ENCODE measurements at places on chromosomes 5 and 9.

DNA sequence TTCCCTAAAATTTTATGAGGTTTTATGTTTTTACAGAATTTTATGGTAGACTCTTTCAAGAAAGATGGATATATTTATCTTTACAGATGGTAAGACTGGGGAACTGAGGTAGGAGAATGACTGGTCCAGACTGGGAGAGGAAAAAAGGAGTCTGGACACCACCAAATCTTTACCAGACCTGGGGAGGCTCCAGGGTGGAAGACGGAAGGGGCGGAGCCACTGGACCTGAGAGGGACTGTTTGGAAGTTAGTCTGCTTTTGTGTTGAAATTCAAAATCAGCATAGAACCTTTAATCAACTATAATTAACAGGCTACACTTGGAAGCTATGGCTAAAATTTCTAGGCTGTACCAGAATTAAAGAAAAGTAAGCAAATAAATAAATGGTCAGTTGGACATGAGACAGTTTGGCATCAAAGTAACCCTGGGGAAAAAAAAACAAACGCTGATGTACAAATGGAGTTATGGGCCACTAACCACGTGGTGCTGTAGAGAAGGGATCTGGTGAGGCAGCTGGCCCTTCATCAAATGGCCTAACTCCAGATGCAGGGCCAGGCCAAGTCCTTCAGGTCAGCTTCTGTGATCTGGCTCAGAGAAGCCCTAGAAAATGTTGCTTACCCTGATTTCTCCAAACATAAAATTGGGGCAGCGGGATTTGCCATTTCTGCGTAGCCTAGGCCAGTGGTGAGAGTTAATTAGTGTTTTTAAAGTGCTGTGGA lies 155.1 kb downstream of the ARSB start:
- DNase-seq: peak; percentile 54

DNA sequence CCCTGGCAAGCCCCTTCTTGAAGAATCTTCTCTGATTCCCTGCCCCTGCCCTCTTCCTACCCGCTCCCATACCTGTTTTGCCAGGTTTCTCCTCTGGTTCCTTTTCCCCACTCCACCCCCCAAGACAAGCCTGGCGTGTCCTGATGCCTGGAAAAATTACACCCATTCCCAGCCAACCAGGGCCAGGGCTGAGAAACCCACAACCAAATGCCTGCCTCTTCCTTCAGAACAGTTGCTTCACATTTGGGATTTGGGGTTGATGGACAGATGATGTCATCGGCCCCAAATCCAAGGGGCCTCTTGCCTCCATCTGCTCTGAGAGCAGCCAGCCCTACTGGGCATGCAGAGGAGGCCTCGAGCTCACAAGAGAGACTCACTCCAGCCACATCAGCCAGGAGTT lies 8.8 kb upstream of the NEK6 start:
- DNase-seq: no peak

DNA sequence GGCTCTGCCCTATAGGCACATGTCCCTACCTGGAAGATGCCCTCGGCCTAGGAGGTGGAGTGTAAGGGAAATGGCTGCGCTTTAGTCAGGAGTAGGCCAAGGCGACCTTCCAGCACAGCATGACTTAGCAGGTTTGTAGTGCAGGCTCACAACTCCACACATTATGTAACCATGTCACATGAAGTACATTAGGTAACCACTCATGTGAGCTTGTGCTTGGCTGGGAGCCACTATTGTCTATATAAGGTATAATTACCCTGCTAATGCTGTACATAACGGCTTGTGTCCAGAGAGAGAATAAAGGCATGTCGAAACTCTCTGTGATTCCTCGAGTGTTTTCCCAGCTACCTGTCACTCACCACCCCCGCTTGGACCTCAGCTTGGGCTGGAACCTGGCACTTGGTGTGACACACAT lies 74.9 kb downstream of the CAMK4 start:
- DNase-seq: peak; percentile 22

GRCh38 chr5:147040856-147041255 lies 162.3 kb upstream of the PPP2R2B start:
- no peak for DNase-seq

DNA sequence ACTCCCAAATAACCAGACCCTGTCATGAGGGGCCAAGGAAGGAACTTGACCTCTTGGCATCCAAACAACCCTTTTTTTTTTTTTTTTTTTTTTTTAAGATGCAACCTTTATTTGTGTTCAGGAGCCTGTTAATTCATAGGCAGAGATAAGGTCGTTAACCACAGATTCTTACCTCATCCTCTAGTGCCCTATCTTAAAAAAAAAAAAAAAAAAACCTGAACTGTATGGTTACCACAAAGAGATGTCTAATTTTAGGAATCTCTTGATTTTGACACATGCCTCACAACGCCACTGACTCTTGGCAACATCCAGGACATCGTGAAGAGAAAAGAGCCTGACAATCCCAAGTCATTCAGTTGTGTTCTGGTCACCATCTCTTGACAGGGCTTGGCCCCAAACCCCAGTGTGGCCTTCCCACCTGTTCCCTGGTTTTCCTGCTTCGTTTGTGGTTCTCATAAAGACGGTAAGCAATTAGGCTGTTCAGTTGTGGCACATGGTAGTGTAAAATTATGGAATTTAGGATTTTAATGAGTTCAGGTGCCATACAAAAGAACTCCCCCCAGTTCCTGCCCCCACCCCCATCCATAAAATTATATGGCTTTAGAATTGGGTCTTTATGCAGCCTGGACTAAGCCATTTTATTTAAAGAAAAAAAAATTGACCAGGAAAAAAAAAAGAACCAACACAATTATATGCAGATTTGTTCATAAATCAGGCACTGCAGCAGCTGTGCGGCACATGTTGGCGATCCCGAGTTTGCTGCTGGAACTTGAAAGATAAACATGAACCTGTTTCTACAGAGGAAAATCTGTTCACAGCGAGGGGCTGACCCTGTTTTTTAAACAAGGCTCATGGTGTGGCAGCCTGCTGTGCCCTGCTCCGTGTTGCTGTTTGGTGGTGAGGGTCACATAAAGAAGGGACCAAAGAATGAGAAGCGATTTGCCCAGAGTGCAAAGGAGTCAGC lies 267.8 kb upstream of the CLINT1 start:
- DNase-seq: no peak

GRCh38 chr5:154476354-154477205 lies 1.4 kb downstream of the HAND1 start:
- DNase-seq: no peak

- DNase-seq: peak; percentile 91
These were observed 109.1 kb upstream of the RPS23 start for GRCh38 chr5:82387001-82387818.

DNA sequence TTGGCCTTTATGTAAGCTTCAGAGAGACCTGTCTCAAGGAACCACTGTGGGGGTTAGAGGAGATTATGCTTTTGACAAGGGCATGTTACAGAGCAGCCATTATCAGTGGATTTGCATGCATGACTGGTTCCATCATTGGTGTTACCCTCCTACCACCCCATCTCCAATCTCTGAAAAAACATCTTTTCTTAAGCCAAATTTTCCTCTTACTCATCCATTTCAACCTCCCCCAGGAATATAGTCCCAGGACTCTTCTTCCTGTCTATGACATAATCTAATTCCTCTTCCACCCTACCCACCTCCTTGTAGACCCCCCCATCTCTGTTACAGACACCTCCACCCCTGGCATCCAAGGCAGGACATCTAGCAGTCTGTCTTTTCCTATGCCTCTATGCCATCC lies 33.1 kb upstream of the ADRB2 start:
- no peak for DNase-seq

- DNase-seq: no peak
These were observed 7.5 kb downstream of the SMU1 start for GRCh38 chr9:33068991-33069390.

DNA sequence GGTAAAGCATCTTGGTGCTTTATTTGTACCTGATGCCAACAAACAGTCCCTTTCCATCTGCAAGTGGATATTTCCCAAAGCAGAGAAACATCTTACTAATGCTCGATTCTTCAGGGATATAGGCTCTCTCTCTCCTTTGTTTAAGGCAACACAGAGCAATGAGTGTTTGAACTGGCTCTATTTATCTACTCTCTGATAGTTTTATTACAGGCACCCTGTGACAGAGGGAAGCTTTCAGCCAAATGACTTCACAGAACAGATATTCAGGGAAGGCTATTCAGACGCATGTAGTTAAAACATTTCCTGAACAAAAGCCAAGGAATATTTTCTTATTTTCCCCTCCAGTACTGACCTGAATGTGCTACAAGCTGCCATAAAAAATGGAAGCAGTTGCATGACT lies 141.8 kb downstream of the YIPF5 start:
- DNase-seq: peak; percentile 64

- DNase-seq: no peak
These were observed 26.6 kb downstream of the PALM2AKAP2 start for GRCh38 chr9:109806506-109807115.

GRCh38 chr9:76044266-76044819 lies 153.9 kb downstream of the PCSK5 start:
- no peak for DNase-seq

DNA sequence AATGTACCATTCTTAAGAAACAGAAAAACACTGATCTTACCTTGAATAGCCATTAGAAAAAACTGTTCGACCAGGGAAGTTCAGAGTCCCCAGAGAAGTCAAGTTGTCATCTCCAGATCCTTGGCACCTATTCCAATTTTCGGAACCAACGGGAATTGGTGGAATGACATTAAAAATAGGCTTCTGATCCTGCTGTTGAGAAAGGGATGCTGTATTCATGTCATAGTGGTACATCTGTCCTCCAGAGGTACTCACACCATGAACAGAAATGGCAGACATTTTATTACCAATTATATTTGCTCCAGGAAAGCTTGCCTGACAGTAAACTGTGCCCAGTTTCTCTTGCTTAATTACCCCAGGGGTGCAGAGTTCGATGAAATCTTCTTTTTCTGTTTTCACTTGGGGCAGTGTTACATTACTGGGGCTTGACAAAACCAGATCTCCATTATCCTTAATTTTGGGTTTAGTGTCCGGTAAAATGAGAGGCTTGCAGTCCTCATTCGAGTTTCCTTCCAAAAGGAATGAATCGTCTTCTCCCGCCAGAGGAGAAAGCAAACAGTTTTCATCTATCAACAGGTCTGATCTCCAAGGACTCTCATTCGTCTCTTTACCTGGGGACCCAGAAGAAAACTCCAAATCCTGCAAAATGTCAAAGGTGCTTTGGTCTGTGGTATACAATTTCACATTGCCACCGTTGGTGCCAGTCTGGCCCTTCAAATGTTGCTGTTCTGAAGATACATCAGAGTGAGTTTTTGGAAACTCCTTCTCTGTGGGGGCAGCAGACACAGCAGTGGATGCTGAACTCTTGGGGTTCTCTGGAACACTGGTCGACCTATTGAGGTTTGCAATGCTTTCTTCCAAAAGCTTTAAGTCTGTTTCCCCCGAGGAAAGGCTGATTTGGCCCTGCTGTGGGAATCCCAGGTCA lies 3.6 kb downstream of the NR3C1 start:
- no peak for DNase-seq

GRCh38 chr9:117887383-117887782 lies 183.2 kb downstream of the TLR4 start:
- DNase-seq: no peak

GRCh38 chr9:76646249-76646648 lies 118.0 kb upstream of the PCA3 start:
- DNase-seq: peak; percentile 82

GRCh38 chr5:82362636-82363035 lies 84.5 kb upstream of the RPS23 start:
- no peak for DNase-seq

GRCh38 chr9:130484362-130485072 lies 39.8 kb downstream of the ASS1 start:
- no peak for DNase-seq

- DNase-seq: no peak
These were observed 256.8 kb upstream of the RPS23 start for GRCh38 chr5:82534986-82535385.

GRCh38 chr5:102611312-102611711 lies 112.5 kb upstream of the SLCO6A1 start:
- no peak for DNase-seq

DNA sequence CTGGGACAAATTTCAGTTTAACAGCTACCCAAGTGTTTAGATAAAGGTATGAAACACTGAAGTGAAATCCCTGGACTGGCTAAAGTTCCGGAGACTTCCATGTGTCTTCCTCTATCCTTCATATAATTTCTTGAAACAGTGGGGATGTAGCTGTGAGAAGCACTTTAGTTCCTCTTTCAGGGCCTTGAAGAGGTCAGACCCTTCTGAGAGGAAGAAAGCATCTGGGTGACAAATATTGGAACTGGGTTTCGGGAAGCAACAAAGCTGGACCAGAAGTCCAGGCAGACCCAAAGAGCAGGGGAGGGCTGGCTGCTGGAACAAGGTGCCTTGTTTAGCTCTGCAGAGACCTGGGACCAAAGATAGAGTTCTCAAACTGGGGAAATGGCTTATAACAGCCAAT lies 75.4 kb upstream of the ZFAND5 start:
- no peak for DNase-seq

DNA sequence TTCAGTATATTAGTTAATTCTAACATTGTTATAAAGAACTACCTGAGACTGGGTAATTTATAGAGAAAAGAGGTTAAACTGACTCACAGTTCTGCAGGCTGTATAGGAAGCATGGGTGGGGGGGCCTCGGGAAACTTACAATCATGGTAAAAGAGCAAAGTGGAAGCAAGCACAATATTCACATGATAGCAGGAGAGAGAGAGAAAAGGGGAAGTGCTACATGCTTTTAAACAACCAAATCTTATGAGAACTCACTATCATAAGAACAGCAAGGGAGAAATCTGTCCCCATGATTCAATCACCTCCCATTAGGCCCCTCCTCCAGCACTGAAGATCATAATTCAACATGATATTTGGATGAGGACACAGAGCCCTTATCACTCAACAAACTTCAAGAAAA lies 324.9 kb downstream of the ZNF608 start:
- no peak for DNase-seq

- DNase-seq: no peak
These were observed 265.9 kb downstream of the SAXO1 start for GRCh38 chr9:18766989-18767550.

- DNase-seq: no peak
These were observed 71.7 kb downstream of the OR2K2 start for GRCh38 chr9:111258209-111258874.

DNA sequence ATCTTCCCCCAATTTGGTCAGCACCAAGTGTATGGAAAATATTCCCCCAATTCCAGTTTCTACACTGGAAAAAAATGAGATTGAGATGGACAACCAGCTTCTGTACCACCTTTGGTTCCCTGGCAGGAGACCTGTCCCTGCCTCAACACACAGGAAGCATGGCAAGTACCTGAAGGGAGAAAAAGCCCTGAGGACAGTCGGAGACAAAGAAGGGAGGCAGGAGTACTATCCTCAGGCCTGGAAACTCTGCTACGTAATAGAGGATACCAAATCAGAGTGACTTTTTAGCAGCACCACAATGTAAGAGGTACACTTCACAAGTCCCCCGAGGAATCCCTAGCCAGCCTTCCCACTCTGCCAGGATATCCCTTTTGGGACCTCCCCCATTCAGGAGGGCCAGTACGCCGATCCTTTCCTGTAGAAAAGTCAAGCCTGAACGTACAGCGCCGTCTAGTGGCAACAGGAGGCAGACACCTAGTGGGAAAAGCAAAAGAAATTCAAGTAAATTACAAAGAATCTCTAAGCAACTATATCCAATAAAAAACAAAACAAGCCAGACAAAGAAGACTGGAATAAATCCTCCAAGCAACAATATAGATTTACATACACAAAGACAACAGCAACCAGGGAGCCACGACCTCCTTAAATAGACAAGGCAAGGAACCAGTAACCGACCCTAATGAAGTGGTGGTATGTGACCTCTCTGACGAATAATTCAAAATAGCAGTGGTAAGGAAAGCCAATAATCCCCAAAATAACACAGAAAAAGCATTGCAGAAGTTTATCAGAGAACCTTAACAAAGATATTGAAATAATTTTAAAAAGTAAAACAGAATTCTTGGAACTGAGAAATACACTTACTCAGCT lies 63.3 kb upstream of the SLCO6A1 start:
- DNase-seq: no peak

Measured in NCI-H2029 treated with DMSO at 0.1 percent for 48 hours (cell line).